ENCODE measurements at places on chromosomes 7 and 10.

DNA sequence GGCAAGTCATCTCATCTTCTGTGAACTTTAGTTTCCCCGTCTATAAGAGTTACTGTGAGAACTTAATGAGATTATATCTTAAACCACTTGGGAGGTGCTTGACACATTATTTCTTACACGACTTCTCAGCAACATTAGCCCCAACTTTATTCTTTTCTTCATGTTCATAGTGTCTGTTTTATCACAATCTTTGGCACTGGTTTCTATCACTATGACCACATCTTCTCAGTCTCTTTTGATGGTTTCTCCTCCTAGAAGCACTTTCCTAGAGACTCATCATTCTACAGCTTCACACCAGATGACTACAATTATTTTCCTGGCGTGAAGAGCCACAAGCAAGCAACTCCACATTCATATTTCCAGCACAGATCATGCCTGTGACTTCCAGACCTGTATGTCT lies 26.5 kb upstream of the BET1 start:
- DNase-seq = no peak

DNA sequence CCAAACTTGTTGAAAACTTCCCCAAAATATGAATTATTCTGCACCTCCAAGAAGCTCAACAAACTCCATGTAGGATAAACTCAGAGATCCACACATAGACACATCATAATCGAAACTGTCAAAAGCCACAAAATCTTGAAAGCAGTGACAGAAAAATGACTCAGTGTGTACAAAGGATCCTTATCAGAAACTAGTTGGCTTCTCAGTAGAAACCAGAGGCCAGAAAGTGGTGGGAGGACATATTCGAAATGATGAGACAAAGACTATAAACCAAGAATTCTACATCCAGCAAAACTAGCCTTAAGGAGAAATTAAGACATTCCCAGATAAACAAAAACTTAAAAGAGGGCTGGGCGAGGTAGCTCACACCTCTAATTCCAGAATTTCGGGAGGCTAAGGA lies 38.5 kb downstream of the MCMBP start:
- DNase-seq = no peak

GRCh38 chr7:38160003-38160571 lies 18.0 kb upstream of the STARD3NL start:
- no peak for DNase-seq

- DNase-seq = no peak
Measured at GRCh38 chr10:29319205-29319781, 30.4 kb downstream of the LYZL1 start.

All from activated gamma-delta T cell (primary cell).